PC-3 (cell line): ENCODE measurements at places on chromosomes 12 and 14. TPM values are rescaled to one million over a fixed set of nuclear protein-coding genes. Genes with fewer than 3 reads are reported as not detected.

The ACSM4 gene
- not detected in 2 replicates for total RNA-seq

The KLHL33 gene
- 0.17 TPM in 1 of 2 replicates, not detected in the other for total RNA-seq

GRCh38 chr14:34013721-34014060, 62.8 kb upstream of the EGLN3 start:
- H3K27me3 ChIP-seq, result peaks cover 48% of the 10 kb centered on the region
- no peaks in the 10 kb centered on the region for H3K4me1 ChIP-seq
- H3K27ac ChIP-seq, result no peak overlapping the region
- no peaks in the 10 kb centered on the region for H3K36me3 ChIP-seq
- H3K4me3 ChIP-seq, result no peak overlapping the region
- DNase-seq, result no peak

- H3K27me3 ChIP-seq, result no peaks in the 10 kb centered on the region
- H3K4me1 ChIP-seq, result peaks cover 57% of the 10 kb centered on the region
- H3K4me3 ChIP-seq, result no peak overlapping the region
- H3K36me3 ChIP-seq, result no peaks in the 10 kb centered on the region
- peak overlapping the region; percentile 46 for H3K27ac ChIP-seq
Measured at GRCh38 chr12:26271889-26272492, 76.6 kb downstream of the SSPN start.

- H3K4me3 ChIP-seq, result no peak overlapping the region
- no peak overlapping the region for H3K27ac ChIP-seq
- no peaks in the 10 kb centered on the region for H3K27me3 ChIP-seq
- no peaks in the 10 kb centered on the region for H3K4me1 ChIP-seq
- no peak for DNase-seq
Measured at GRCh38 chr14:38718519-38718918, 384.5 kb downstream of the SEC23A start.

DNA sequence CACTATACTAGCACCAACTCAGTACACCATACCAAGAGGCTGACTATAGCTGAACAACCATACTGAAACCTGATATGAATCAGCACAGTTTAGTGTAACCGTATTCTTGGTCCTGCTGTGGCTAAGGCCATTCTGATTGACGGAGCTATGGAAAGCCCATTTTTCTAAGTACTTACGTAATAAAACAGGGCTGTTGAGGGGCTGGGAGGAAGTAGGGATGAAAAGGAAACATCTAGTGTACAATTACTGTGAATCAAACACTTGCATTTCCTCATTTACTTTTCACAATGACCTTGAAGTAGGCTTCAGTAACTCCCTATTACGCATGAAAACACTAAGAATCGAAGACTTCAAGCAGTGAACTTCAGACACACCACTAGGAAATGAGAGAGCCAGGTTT, 198.2 kb downstream of the BTG1 start:
- H3K4me3 ChIP-seq, result no peak overlapping the region
- no peak overlapping the region for H3K27ac ChIP-seq
- H3K36me3 ChIP-seq, result no peaks in the 10 kb centered on the region
- no peaks in the 10 kb centered on the region for H3K4me1 ChIP-seq
- H3K27me3 ChIP-seq, result no peaks in the 10 kb centered on the region
